ENCODE measurements at places on chromosomes 16 and 17. TPM values are rescaled to one million over a fixed set of nuclear protein-coding genes. Genes with fewer than 3 reads are reported as not detected.

PPP1R1B gene
- 62.9 TPM for total RNA-seq

GDPD1 gene
- 0.91 TPM for total RNA-seq

DOK4 gene
- 12.4 TPM for total RNA-seq

ZNF629 gene
- total RNA-seq: 6.8 TPM

SLFN5 gene
- total RNA-seq: 18.8 TPM

LGALS9 gene
- 37.8 TPM for total RNA-seq

RPGRIP1L gene
- total RNA-seq: 1.4 TPM

GTF3C1 gene
- 44.4 TPM for total RNA-seq

DBNDD1 gene
- 7.3 TPM for total RNA-seq

MMP28 gene
- total RNA-seq: 0.31 TPM

- DNase-seq: peak; percentile 62
These were observed 7.1 kb upstream of the AKTIP start for GRCh38 chr16:53509906-53510703.

- no peak for DNase-seq
These were observed 15.1 kb downstream of the BAIAP2 start for GRCh38 chr17:81049973-81050551.

DNA sequence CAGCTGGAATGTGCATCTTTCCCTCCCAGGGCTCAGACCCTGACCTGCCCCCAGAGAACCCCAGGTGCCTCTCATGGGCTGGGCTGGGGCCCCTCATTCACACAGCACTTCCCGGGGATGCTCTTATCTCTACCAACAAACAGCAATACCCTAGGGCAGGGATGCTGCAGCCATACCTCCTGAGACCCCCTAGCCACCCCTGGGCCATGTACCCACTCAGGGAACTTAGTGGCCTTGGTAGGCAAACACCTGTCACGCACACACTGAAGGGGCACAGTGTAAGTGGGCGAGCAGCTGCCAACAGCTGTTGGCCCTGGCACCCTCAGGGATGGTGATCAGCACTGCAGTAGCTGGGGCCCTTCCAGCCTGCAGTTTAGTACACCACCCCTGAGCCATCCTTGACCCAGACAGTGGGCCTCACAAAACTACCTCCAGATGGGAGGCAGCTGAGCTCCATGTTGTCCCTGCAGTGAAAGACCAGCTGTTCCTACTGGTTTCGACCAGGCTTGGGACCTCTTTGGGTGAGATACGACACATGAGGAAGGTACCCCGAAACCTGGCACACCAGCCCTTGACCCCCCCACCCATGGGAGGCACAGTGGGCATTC, 1723.6 kb downstream of the TP53TG3F start:
- no peak for DNase-seq

DNA sequence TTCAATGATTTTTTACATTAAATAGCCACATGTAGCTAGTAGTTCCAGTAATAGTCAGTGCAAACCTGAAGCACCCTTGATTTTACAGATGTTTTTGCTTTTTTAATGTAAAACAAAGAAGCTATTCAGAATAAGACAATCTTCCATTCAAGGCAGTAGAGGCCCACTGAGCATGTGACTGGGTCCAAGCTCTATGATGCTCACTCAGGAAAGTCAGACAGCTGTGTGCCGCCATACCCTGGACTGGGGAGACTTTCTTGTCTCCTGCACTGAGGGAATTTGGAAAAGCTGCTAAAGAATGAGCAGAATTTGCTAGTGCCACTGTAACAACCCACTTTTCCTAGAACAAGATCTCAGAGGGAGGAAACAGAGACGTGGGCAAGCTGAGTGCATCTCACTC, 11.5 kb downstream of the CENPN start:
- DNase-seq: no peak

GRCh38 chr17:77382356-77382911, 241.7 kb downstream of the SEC14L1 start:
- DNase-seq: no peak

- peak; percentile 26 for DNase-seq
These were observed 62.2 kb upstream of the CHMP6 start for GRCh38 chr17:80929449-80929848.

DNA sequence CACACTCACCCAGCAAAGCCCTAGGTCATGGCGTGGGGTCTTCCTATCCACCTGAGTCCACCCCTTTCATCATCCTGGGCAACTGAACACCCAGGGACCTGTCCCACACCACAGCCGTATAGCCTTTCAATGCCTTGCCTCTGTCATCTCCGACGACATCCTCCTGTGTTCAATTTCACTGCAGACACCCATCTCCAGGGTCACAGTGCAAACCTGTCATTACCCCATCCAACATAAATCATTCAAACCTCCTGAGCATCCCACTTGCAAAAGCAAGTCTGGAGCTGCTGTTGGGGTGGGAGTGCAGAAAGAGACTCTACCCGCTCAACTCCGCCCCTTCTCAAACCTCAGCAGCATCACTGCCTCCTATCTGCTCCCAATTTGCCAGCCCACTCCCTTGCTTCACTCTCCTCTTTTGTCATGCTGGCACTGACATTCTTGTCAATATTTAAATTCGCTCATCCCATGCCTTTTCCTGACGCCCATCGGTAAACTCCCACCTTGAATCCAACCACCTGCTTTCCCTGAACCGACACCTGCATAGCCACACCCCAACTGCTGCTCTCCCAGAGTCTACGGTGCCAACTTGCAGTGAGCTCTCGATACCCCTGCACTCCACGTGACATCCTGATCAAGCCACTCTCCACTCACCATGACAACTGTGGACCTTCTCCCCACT, 37.0 kb downstream of the MARF1 start:
- DNase-seq: no peak

GRCh38 chr16:68478526-68479250, 30.4 kb upstream of the SMPD3 start:
- DNase-seq: no peak

GRCh38 chr17:66689221-66689620, 145.7 kb upstream of the CACNG5 start:
- DNase-seq: no peak

DNA sequence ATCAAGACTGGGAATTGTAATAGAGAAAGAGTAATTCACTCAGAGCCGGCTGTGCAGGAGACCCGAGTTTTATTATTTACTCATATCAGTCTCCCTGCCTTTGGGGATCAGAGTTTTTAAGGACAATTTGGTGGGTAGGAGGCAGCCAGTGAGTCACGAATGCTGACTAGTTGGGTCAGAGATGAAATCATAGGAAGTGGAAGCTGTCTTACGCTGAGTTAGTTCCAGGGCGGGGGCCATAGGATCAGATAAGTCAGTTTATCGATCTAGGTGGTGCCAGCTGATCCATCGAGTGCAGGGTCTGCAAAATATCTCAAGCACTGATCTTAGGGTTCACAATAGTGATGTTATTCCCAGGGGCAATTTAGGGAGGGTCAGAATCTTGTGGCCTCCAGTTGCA, 20.2 kb upstream of the GUCY2D start:
- no peak for DNase-seq

GRCh38 chr16:20944861-20945574, 44.4 kb downstream of the LYRM1 start:
- no peak for DNase-seq

Measured in pancreas (tissue), 10 donors.